NCI-H524 treated with DMSO at 0.1 percent for 48 hours (cell line): ENCODE measurements at places on chromosomes 12 and 14.

DNA sequence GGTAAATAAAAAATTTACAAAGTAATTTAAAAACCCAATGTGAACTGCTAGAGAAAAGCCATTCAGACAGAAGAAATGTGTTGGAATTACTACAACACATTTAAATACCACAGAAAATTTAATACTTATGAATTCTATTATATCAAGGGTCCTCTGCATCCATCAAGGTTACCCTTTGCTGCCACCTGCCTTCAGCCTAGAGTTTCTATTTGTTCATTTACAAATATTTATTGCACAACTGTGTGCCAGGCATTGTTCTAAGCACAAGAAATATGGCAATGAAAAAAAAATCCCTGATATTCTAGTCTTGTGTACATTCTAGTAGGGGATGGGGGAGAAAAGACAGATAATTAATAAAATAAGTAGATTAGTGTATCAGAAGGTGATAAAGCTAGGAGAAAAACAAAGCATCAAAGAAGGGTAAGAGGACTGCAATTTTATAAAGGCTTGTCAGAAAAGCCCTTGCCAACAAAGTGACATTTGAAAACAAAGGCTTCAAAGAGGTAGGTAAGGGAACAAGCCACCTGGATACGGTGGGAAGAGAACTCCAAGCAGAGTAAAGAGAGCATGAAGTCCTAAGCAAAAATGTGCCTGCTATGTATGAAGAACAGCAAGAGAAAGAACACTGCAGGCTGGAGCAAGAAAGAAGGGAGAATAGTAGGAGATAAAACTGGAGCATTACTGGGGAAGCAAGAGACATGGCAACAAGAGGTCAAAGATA is 59.1 kb upstream of the SLC6A13 start:
- no peak for DNase-seq

DNA sequence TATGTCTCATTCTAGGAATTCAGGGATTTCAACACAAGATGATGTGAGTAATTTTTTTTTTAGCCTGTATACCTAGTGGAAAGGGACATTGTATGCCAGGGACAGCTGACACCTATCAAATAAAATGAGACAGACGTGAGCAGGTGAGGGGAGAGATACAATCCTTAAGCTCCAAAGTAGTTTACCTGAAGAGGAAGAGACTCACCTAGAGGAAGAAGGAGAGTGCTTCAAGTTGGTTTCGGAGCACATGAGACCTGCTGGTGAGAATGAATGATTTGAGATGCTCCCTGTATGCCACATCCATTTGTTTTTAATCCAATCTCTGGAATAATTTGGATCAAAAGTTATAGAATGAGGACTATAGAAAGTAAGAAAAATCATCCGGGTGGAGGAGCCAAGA is 915.4 kb upstream of the FBXO33 start:
- DNase-seq: no peak

GRCh38 chr12:67424784-67425183 is 155.6 kb downstream of the CAND1 start:
- DNase-seq: no peak

- no peak for DNase-seq
Observed at GRCh38 chr12:109244073-109244472, 65.0 kb downstream of the FOXN4 start.

GRCh38 chr14:31858868-31859267 is 218.2 kb upstream of the ARHGAP5 start:
- no peak for DNase-seq

DNA sequence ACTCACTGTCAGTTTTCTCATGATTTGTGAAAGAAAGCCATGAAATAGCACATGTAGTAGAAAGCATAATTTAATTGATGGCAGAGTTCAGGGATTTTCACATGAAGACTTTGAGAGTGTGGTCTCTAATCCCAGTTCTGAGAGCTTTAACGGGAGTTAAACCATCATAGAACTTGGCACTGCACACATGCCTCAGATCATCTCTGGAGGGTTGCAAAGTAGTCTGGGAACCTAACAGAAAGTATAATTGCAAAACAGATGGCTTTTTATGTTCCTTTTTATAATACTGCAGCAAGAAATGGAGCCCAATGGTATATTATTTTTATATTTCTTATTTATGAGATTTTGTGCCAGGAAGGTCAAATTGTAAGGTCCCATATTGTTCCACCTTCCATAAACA is 77.9 kb downstream of the BHLHE41 start:
- DNase-seq: no peak

GRCh38 chr12:107335802-107336570 is 242.6 kb upstream of the CRY1 start:
- no peak for DNase-seq

- DNase-seq: no peak
Observed at GRCh38 chr14:97361958-97362357, 564.8 kb downstream of the VRK1 start.

- DNase-seq: no peak
Observed at GRCh38 chr12:44677724-44678123, 198.4 kb downstream of the NELL2 start.

GRCh38 chr12:122021193-122021821 is 377 bp upstream of the BCL7A start:
- DNase-seq: no peak
